ENCODE measurements at places on chromosomes 1 and 21. TPM values are rescaled to one million over a fixed set of nuclear protein-coding genes. Genes with fewer than 3 reads are reported as not detected.

The TMEM240 gene
- total RNA-seq: 0.75 TPM

The KLF17 gene
- not detected for total RNA-seq

The HLX gene
- 0.39 TPM for total RNA-seq

GRCh38 chr1:160520582-160520981 is 2.5 kb downstream of the SLAMF6 start:
- peaks cover 4% of the 10 kb centered on the region for H3K4me1 ChIP-seq
- peak overlapping the region; percentile 70 for H3K4me3 ChIP-seq
- no peaks in the 10 kb centered on the region for H3K27me3 ChIP-seq

DNA sequence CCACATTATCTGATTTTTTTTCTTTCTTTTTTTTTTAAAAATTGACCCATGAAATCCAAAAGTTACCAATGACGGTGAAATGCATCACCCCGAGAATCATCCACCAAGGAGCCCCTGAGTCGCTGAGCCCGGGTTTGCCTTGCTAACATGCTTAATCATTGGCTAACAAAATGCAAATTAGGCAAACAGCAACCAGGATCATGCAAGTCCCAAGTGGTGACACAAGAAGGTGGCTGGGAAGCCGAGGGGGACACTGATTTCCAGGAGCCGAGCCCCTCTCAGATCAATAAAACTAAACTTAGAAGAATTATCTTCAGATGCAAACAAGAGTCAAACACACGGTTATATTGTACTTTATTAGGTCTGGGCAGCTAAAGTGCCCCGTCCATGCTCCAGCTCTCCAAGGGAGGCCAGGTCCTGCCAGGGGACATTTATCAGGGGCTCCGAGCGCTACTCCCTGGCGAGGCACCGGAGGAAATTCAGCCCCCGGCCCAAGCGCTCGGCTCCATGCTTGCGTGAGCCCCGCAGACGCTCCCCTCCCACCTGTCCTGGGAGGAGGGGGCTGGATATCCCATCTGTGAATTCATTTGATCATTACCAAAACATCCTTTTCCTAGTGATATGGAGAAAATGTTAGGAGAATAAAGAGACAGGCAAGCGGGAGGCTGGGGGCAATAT is 154.1 kb downstream of the NPHP4 start:
- no peaks in the 10 kb centered on the region for H3K36me3 ChIP-seq
- H3K27me3 ChIP-seq: peaks cover 3% of the 10 kb centered on the region
- H3K4me1 ChIP-seq: no peaks in the 10 kb centered on the region
- no peak for DNase-seq
- H3K27ac ChIP-seq: no peak overlapping the region

GRCh38 chr1:27934818-27935549 is at the start of gene SMPDL3B:
Gene SMPDL3B, plus strand, starts transcription at chr1:27935000. Its CDS starts 184 bp downstream, at chr1:27935184.
- no peak within 1 kb of the TSS for H3K4me3 ChIP-seq
- no peak within 1 kb of the TSS for H3K27ac ChIP-seq
- H3K36me3 ChIP-seq: no peaks in the 10 kb centered on the region
- peaks cover 11% of the 10 kb centered on the region for H3K4me1 ChIP-seq

GRCh38 chr1:164777518-164777917 is 218.5 kb downstream of the PBX1 start:
- no peaks in the 10 kb centered on the region for H3K36me3 ChIP-seq
- H3K4me1 ChIP-seq: no peaks in the 10 kb centered on the region
- DNase-seq: no peak
- no peaks in the 10 kb centered on the region for H3K27me3 ChIP-seq
- H3K4me3 ChIP-seq: no peak overlapping the region

DNA sequence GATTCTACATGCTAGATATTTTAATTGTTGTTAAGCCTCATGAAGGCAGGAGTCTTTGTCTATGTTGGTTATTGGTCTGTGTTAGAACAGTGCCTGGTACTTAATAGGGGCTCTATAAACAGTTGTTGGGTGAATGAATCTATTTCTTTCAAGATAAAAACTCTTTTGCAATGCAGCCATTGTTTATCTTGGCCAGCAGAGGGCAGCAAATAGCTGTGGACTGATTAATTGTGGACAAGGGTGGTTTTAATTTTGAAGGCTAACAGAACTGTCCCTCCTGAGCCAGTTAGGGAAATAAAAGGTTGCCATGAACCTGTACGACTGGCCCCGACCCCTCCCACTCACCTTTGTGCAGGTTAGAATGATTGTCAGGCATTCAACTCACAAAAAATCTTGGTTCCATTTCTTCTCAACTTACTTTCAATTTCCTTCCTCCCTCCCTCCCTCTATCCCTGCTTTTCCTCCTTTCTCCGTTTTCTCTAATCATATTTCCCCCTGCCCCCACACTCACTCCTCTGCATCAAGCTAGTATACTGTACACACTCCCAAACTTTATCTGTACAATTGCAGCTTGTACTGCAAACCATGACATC is 66.3 kb upstream of the DIRAS3 start:
- H3K27me3 ChIP-seq: peaks cover 10% of the 10 kb centered on the region
- H3K4me1 ChIP-seq: peaks cover 2% of the 10 kb centered on the region
